Cerebellar nuclear complex (tissue), 1 donor: ENCODE measurements at places on chromosomes 6 and 20.

DNA sequence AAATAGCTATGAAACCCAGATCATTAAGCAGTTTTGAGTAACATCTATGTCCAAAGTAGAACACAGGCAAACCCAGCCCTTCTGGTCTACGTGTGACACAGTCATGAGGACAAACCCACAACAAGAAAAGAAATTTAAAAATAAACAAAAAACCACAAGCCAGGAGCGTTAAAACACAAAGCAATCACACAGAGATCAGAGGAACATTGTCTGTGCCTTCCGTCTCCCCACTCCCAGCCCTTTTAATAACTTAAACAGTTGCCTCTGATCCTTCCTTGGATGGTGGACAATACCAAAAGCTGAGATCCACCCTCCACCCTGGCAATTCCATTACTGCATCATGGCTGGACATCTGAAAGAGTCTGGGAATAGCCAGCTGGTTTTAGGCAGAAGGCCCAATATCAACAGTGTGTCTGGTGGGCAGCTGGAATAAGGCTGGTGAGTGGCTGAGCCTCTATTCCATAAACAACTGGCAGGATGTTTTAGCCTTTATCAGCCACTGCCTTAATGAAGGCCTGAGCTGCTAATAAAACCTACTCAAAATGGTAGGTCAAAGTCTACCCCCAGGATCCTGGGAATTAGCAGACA is 15.7 kb upstream of the LAMA4 start:
- DNase-seq: no peak

GRCh38 chr6:68724060-68724459 is 89.0 kb downstream of the ADGRB3 start:
- DNase-seq: no peak

DNA sequence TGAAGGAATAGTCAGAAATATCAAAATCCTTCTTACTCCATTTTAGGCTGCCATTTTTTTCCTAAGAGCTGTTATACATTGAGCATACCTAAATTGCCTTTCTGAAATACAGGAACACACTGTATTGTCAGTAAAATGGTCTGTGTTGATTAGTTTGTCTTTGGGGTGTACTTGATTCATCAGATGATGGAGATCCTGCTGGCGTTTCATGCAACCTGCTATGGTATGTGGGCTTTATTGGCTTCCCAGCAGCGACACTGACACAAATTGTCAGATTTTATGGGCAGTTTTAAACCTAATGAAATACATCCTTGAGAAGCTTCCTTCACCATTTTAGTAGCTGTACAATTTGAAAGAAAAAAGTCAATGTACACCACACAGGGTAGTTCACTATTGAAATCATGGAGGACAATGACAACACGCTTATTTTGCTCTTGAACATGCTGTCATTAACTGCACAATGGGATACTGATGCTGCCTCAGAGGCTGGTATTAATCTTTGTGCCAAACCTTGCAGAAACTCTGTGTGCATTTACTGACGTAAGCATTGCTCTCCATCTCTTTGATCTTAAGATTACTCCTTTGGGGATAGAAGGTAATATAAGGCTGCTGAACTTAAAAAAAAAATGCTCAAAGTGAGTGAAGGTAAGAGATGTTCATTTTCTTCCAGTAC is 124.9 kb downstream of the LAMA2 start:
- DNase-seq: no peak

GRCh38 chr6:112986321-112986720 is 639.2 kb downstream of the RFPL4B start:
- DNase-seq: no peak
